NCI-H1930 (cell line): ENCODE measurements at places on chromosomes 6 and 20.

- peak; percentile 4 for DNase-seq
Observed at GRCh38 chr6:47733879-47734558, 35.6 kb downstream of the ADGRF4 start.

GRCh38 chr20:3741836-3742458, 9.5 kb downstream of the HSPA12B start:
- DNase-seq: no peak

- DNase-seq: no peak
Observed at GRCh38 chr6:154388803-154389202, 32.2 kb upstream of the IPCEF1 start.

DNA sequence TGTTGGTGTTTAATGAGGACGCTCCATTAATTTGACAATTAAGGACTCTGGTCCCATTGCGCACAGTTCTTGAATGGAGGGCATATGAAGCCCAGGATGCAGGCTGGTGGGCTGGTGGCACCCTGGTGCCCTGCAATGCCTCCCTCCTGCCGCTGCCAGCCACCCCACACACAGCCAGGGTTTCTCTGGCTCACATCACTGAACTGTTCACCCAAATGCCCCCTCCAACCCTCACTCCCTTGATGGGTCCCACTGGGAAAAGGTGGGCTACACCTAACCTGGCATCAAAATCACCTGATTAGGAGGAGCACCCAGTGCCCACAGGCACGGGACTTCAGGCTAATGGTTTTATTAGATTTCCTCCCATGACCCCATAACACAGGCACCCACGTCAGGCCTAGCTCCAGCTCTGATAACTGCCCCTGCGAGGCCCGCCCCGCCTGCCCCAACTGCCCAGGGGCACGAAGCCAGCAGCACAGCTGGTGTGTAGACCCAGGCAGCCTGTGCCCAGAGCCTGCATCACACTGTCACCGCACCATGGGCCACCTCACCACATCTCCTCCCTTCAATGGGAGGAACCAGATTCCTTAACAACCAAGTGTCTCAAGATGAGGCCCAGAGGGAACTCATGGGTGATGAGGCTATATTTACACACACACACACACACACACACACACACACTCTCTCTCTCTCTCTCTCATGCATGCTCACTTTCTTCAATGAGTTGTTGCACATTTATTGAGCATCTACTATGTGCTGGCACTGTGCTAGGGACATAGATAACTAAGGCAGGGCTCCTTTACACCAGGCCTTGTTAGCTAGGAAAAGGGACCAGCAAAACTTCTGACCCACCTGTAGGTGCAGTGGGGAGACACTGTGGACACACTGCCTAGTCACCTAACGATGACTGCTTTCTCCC, 107.3 kb downstream of the NOL4L start:
- DNase-seq: no peak

DNA sequence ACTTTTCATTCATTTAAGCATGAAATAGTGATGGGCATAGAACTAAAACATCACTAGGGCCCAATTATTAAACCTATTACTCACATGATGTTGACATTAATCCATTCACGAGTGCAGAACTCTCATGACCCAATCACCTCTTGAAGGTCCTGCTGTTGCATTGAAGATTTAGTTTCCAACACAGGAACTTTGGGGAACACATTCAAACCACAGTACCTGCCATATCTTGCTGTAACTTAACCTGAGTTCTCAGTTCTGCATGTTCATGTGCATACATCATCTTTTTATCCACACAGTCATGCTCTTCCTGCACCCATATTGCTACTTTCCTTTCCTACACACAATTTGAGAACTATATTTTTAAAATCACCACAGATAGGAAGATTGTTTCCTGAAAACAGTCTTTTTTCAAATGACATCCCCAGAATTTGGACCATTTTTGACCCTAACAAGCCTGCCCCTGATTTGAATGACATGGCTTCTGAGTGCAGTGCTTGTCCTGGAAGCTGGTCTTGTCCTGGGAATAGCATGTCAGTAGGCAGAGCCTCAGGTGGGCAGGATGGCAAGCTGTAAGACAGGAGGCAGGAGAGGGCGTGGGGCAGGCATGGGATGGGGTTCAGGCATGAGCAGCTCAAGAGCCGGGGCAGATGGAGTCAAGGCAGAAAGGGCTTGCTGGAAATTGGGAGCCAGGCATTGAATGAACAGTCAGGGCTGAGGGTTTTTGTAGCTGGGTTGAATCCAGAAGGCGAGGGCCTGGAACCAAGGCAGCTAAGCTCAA, 49.2 kb upstream of the FOXC1 start:
- DNase-seq: no peak

GRCh38 chr20:58619077-58619863, 31.8 kb upstream of the STX16 start:
- DNase-seq: no peak

DNA sequence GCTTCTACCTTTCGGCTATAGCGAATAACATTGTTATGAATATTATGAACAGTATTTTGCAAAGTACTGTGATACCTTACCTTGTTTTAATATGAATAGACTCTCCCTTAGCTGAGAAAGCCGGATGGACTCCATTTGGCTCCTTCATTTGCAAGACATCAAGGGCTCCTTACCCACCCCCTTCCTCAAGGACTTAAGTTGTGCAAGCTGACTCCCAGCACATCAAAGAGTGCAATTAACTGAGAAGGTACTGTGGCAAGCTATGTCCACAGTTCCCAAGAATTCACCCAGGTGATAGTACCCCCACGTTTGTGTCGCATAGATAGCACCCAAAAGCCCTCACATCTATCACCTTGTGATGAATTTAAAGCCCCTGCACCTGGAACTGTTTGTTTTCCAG, 11.2 kb downstream of the CST5 start:
- no peak for DNase-seq

- no peak for DNase-seq
Observed at GRCh38 chr20:35192118-35192872, 20.4 kb downstream of the PROCR start.

- DNase-seq: no peak
Observed at GRCh38 chr20:48205786-48206185, 420.5 kb upstream of the SULF2 start.

DNA sequence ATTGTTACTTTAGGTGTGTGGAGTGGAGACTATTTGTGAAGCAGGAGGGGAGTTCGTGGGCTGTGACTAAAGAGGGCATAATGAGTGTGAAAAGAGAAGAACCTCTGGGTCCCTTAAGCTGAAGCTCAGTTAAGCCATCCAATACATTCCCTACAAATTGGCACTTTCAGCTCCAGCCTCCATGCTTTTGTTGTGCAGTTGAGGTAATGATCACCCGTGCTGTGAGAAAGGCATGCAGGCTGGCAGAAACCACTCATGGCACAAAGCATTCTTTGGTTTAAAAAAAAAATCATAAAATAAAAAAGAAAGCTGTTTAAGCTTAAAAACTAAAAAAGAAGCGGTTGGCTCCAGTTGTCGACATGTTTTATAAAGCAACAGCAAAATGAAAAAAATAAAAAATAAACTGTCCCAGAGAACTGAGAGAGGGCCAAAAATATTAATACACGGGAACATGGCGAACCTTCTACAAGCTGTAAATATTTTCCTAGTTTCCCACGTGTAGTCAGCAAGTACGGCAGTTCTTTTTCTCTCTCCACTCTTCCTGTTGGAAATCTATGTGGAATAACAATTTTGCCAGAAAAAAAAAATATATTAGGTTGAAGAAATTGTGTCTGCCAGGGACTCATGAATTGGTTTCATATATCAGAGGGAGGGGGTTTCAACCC, 82.2 kb downstream of the ANKRD60 start:
- DNase-seq: no peak

DNA sequence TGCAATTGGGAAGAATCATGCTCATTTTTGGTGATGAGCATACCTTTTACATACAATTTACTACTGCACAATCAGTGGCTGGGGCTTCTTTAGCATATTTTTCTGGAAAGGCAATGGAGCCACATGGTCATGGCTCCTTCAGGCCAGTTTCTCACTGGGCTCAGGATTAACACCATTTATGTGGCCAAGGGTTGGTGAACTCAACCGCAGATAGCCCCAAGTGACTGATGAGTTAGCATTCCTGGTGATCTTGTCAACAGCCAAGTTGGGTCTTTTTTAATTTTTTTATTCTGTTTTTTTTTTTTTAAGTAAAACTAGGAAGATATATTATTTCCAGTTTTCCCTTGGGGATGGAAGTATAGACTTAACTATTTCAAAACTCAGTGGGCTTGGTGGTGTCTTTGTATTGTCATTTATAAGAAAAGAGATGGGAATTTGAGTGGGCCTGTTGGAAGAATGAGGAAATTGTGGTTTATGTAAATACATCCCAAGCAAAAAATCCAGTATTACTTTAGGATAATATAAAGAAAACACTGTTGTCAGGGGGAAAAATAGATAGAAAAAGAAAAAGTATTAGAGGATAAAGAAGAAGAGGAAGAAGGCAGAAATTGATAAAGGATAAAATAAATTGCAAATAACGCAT, 397.4 kb downstream of the MAFB start:
- no peak for DNase-seq

DNA sequence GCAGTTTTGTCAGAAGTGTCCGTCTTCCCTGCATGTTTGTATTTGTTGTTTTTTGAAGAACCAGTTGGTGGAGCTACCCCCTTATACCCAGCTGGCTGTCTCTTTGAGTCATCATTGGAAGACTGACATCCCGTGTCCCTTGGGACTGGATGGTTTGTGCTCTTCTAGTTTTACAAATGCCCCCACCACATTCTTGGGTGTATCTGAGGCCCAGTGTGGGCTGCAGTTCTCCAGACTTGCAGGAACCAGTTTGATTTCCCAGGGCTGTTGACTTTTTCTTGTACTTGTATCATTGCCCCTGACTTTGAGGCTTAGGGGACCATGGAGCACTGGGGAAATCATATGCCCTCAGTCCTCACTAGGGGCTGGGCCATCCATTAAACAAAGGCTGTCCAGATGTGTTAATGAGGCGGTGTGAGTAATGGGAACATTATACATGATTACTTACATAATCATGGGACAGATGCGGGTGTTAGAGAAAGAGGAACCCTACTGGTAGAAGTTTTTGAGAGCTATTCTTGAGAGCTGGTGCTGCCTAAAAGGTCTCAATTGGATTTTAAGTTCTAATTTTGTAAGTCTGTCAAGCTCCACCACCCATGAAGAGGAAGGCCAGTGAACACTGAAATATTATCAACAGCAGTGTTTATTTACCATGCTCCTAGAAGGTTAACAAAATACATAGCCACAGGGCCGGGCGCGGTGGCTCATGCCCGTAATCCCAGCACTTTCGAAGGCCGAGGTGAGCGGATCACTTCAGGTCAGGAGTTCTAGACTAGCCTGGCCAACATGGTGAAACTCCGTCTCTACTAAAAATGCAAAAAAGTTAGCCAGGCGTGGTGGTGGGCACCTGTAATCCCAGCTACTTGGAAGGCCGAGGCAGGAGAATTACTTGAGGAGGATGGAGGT, 8.5 kb downstream of the JARID2 start:
- no peak for DNase-seq

GRCh38 chr6:1916334-1917070, 306.8 kb downstream of the FOXC1 start:
- DNase-seq: no peak

DNA sequence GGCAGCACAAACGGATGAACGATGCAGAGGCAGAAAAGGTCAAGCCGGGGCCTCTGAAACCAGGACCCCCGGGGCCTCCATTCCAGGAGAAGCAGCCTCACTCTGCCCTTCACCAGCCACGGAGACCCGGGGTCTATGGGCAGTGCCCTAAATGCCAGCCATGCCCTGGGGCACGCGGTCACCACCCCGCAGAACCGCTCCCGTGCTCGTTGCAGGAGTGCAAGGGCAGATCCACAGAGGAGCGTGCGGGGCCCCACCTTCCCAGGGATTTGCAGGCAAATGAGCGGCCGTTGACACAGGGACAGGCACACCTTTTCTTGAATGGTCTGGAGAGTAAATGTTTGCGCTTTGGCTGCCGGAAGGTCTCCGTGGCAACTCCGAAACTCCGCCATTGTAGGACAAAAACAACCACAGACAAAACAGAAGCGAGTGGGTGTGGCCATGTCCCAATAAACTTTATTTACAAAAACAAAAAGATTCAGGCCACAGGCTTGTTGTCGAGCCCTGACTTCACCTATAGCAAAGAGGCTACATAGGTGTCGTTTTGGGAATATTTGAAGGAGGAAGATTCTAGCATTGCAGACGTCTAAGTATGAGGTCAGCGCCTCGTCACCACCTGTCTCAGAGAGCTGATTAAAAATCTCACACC, 163.3 kb downstream of the TAF4 start:
- no peak for DNase-seq

DNA sequence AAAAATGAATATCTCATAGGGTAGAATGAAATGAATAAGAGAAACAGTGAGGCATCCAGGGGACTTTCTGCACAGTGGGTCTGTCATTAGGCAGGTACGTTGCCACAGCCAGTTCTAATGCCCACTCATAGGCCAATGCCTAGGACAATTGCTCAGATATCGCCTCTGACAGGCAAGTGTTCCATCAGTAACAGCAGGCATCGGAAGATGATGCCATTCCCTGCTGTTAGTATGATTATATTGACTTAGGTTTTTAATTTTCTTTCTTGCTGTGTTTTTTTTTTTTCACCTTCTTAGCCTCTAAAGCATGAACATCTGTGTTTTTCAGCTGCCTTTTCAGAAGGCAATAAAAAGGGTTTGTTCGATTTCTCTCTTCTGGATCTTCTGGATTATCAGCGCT, 90.7 kb downstream of the PRL start:
- DNase-seq: no peak

- no peak for DNase-seq
Observed at GRCh38 chr20:49914310-49915117, 815 bp downstream of the SPATA2 start.

DNA sequence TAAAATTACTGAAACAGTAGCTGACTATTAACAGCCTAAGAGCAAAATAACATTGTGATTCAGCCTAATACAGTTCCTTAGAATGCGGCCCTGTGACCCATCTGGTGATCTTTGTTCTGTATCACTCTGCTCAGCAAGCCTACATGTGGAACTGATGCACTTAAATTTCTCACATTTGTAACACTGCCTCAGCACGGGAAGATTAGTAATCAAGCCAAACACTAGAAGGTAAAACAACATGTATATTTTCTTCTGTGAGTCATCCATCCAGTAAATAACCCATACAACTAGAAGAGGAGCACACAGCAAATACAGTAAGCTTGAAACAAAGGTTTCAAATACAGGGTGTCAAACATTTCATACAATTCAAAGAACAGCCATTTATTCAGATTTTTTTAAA, 189.7 kb upstream of the NOX3 start:
- DNase-seq: no peak

GRCh38 chr20:58553166-58553696, 38.0 kb upstream of the APCDD1L start:
- DNase-seq: no peak

GRCh38 chr6:154463573-154464419, 46.7 kb downstream of the CNKSR3 start:
- DNase-seq: no peak
